ENCODE measurements at places on chromosomes 11 and 22.

DNA sequence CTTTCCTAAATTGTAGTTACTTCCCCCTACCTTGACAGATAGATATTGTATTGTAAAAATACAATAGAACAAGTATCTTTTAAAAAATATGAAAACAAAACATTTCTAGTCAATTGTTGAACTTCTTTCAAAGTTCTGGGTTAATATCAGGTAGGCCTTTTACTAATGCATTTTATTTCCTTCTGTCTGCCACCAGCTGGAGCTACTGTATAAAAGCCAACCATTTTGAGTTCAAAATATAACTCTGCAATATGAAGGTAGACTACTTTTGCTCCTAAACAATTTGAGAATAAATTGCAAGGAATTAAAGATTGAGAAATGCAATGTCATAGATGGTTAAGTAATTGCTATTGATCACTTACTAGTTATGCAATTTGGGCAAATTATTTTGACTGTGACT lies 22.1 kb upstream of the LIN7C start:
- no peak for DNase-seq

DNA sequence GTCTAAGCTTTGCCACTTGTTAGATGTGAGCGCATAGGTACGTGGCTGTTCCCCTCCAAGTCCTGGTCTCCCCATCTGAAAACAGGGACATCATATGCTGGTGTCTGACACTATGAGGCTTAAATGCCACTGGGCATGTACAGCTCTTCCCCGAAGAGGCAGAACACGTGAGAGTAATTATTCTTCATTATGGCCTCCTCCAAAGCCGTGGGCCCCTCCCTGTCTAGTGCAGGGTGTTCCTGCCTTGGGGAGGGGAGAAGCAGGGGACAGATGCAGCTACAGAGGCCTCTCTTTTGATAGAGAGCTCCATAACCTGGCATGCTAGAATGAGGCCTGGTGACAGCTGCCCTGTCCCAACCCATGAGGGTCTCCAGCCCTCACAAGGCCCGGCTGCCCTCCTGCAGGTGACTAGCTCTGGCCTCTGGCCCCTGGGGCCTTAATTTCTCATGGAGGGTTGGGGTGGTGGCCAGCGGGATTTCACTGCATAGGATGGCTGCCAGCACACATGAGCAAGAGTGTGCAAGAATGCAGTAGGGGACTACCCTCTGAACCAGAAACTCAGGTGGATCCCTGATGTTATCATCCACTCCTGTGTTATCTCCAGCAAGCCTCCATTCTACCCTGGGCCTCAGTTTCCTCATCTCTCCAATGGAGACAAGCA lies 334.6 kb downstream of the MN1 start:
- DNase-seq: no peak

- DNase-seq: no peak
Measured at GRCh38 chr11:45412051-45412471, 125.9 kb upstream of the SYT13 start.

- DNase-seq: no peak
Measured at GRCh38 chr11:76600124-76600655, 70.4 kb downstream of the LRRC32 start.

DNA sequence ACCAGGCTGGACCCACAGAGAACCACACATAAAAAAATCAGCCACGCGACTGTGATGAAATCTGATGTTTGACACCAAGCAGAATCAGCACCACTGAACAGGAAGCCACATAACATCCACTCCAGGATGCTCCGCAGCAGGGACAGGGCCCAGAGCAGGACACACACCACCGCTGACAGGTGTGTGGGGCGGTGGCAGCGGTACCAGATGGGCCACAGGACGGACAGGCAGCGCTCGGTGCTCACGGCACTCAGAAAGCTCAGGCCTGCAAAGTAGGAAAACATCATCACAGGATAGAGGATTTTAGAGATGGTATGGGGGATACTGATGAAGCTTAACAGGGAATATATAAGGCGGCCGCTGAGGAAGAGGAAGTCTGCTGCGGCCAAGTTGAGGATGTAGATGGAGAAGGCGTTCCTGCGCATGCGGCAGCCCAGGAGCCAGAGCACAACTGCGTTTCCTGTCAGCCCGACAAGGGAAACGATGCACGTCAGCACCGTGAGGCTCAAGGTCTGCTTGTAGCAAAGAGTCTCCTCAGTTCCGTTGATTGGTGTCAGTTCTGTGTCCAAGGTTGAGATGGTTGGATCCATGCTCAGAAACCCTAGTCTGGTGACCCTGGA lies 4.9 kb downstream of the MRGPRX1 start:
- DNase-seq: no peak

DNA sequence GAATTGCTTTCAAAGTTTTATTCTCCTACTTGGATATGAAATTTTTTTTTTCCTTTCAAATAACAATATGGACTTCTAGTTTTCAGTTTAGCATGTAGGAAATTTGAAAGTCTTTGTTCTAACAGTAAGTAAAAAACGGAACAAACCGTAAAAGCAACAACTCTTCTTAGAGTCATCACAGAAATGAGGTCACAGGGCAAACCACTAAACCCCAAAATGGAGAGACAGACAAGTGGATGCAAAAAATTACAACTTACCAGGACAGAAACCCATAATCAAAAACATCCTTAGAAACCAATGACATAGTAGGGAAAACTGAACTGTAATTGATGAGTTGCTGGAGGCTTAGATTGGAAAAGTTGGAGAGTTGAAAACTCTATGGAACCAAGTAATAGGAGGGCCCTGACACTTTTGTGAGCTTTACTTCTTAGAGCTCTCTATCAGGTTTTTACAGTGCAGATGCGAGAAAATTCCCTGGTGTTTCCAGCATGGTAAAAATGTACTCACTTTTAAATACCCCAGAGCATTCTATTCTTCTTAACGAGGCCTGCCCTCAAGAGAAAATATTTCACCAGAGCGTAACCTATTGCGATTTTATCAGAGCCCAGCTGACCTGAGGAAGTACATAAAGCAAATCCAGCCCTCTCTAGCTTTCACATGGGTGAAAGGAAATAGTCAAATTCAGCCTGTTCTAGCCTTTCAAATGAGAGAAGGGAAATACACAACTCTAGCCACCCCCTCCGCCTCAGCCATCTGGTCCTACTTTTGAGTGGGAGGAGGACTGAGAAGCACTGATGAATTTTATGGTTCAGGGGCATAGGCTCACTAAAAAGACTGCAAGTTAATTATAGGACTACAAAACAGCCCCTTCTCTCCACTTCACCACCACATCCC lies 39.1 kb downstream of the CASP12 start:
- no peak for DNase-seq

GRCh38 chr11:80350541-80350940 lies 909.7 kb upstream of the TENM4 start:
- DNase-seq: no peak

DNA sequence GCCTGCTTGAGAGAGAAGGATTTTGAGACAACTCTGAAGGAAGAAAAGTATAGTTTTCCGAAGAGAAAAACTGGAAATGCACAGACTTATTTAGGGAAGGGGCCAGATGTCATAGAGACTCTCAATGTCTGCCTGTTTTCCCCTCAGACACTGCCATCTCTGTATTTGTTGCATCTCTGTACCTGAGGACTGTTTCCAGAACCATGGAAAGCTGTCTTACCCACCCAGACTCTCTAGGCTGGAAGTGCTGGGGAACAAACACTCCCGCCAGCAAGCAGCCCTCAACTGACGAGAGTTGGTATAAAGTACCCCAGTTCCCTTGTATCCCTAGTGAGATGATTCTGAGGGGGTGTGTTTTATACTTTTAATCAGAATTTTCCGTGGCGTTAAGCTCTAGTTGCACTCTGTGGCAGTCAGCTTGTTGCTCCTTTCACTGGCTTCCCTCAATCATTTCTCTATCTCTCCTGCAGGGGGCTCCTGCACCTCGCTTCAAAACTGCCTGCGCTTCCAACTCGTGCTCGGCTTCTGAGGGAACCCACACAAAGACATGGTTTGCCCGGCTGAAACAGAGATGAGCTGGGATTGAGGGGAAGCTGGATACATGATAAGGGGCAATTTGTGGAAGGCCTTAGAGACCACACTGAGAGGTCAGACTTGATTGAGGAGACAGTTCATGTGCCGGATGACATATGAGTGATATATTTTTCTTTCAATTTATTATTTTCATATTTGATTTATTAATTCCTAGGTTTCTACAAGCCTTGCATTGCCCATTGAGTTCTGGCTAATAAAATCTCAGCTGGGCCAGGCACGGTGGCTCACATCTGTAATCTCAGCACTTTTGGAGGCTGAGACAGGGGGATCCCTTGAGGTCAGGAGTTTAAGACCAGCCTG lies 36.9 kb upstream of the CLPB start:
- DNase-seq: peak; percentile 29

- DNase-seq: no peak
Measured at GRCh38 chr11:121575963-121576290, 123.2 kb upstream of the SORL1-AS1 start.

DNA sequence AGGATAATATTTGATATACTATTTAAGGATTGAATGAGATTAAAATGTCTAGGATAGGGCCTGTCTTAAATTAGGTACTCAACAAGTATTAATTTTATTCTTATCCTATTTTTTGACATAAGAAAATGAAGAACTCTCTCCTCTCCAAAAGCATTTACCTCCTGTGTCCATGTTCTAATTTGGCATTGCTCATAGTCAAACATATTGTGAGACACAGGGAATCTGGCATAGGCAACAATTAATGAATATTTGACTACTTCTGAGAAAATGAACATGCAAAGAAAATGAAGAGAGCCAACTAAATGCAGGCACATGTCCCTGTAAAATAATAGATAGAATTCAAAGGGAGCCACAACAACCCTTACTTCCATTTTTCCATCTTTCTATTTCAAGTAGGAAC lies 198.5 kb upstream of the C11orf87 start:
- no peak for DNase-seq

Measured in stimulated activated CD8-positive, alpha-beta memory T cell treated with anti-CD3 and anti-CD28 coated beads, Interleukin-12 subunit alpha, Interleukin-12 subunit beta, amount 100 ng/mL, for 4 hours (primary cell).